ENCODE measurements at places on chromosomes 16 and 17.
A peak's percentile ranks its signal among the peaks of the same experiment; 100 is the strongest.

DNA sequence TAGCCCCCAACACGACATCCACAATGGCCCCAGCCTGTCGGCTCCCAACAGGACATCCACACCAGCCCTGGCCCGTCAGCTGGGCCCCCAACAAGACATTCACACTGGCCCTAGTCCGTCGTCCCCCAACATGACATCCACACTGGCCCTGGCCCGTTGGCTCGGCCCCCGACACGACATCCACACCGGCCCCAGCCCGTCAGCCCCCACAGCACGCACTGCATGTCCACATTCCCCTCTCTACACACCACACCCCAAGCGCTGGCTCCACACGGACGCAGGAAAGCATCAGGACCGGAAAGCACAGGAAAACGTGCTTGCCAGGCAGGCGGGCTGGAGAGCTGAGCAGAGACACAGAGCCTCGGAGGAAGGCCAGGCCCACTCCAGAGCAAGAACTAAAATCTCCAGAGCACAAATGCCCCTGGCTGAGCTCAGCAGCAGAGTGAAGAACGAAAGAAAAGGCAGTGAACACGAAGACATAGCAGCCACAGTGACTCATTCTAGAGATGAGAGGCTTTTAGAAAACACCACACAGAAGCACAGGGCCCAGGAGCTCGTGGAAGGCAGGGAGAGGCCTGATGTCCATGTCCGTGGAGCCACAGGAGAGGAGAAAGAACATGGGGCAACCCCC lies 50.6 kb downstream of the LMF1 start:
- DNase-seq: no peak

DNA sequence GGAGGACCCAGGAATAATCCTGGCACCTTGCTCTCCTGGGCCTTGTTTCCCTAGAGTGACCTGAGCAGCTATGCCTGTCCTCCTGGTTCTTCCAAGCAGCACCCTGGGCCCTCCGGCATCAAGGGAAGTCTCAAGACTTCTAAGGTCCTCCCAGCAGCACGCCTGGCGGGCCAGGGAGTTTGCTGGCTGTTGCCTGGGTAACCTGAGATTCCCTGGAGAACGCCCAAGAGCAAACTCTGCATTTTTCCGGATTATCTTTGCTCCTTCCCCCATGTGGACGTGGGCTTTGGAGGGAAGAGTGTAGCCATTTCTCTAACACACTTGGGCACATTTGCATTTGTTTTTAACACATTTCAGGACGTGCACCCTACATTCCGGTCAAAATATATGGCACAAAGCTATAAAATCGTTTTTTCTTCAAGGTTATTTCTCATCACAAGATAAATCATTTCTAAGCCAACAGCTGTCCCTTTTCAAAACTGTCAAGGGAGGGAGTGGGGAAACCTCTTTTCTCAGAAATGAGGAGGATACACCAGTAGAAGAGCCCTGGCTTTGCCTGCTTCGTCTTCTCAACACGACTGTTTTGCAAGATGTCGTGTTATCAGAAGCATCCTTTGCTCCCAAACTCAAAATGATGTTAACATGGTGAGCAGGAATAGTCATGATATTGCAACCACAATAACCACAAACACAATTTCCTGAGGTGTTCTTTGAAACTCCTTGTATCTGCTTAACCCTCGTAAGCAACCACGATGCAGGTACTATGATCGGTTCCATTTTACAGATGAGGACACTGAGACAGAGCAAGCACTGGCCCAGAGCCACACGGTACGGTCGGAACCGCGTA lies 116.5 kb downstream of the ADCY9 start:
- no peak for DNase-seq

GRCh38 chr17:15039366-15039765 lies 225.8 kb downstream of the PMP22 start:
- no peak for DNase-seq

- no peak for DNase-seq
Observed at GRCh38 chr17:49496183-49496866, 1.2 kb downstream of the NGFR start.

GRCh38 chr16:63200940-63201339 lies 1164.7 kb upstream of the CDH8 start:
- DNase-seq: no peak

DNA sequence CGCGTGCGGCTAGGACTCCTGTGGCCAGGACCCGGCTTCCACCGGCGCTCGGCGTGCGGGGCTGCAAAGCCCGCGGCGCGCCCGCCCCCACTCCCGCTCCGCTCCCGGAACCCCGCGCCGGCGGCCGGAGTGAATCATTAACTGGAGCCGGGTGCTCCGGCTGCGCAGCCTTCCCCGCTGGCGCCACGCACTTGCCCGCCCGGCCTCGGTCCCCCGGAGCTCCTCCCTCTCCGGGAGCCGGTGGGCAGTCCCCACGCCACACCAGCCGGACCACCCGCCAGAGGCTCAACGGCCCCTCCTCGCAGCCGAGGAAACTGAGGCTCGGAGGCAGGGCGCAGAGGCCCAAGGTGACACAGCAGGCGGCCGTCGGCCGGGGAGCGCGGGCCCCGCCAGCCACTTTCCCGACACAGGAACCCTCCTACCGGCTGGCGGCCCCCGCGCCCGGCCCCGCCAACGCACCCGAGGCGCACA lies 580 bp downstream of the BCAR1 start:
- DNase-seq: no peak

GRCh38 chr17:73474370-73474988 lies 162.7 kb upstream of the CDC42EP4 start:
- peak; percentile 8 for DNase-seq

DNA sequence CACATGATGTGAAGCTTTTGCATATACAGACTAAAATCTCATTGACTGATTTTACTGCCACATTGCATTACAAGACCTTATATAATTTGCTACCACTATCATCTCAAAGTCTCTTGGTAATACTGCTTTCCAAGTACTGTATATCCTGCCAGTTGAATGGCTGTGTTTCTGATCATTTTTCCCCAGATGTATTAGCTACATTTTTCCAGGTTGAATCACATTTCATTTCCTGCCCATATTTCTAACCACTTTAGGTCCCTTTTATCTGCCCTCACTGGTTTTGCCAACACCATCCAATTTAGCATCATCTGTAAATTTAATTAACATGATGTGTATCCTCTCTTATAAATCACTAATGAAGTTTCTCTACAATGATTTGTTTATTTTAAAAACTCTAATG lies 365.7 kb upstream of the PMFBP1 start:
- no peak for DNase-seq

DNA sequence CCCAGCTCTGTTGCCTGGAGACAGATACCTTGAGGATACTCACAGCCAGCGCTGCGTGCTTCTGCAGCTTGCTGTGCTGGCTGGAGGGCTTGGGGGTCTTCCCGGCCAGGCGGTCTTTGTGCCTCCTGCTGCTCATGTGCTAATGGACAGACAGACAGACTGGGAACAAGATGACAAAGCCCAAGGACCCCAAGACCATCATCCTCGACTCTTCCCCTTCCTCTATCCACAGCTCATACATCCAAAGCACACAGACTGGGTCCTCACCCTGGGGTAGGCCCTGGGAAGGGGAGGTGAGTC lies 7.7 kb downstream of the NKIRAS2 start:
- no peak for DNase-seq

DNA sequence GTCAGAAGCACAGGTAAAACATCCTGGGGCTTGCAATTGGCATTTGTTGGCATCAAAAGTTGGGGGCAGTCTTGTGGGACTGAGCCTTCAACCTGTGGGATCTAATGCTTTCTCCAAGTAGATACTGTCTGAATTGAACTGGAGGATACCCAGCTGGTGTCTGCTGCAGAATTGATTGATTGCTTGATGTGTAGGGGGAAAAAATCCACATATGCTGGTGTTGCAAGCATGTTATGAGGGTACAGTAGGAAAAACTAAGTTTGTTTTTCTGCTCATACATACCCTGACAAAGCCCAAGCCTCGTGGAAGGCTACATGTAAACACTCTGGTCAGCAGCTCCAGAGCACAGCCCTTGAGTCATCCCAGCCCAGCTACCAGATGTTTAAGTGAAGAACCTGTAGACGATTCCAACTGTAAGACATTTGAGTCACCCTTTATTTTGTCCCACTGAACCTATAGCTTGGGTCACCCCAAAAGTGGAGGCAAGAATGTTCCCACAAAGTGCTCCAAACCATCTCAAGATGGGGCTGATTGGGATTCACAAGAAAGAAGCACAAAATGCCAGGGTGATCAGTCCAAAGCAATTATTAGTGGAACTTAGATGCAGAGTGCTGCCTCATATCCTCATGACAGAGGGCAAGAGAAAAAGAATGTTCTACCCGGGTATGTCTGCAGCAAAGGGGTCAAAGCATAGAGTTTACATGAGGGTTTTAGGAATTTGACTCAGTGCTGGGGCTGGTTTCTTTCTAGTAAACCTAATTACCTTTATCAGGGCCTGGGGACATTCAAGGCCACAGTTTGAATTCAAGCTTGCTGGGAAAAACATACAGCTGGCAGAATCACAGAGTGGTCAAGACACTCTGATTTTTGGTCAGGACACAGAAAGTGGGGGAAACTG lies 9.6 kb upstream of the APPBP2 start:
- DNase-seq: no peak

DNA sequence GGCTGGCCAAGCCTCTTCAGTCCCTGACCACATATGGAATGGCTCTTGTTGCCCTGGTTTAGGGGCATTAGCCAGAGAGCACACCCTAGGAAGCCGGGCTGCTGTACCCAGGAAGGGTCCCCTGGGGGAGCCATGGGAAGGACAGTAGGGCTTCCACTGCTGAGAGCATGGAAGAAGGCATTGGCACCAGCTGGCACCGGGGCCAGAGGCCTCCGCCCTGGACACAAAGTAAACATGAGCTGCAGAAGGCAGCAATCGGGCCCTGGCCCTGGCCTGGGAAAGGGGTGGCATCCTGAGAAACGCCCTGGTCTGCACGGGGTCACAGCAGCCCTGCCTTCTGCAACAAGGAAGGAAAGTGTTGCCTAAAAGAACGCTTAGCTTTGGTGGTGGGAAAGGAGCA lies 49.4 kb downstream of the VAC14 start:
- DNase-seq: no peak

DNA sequence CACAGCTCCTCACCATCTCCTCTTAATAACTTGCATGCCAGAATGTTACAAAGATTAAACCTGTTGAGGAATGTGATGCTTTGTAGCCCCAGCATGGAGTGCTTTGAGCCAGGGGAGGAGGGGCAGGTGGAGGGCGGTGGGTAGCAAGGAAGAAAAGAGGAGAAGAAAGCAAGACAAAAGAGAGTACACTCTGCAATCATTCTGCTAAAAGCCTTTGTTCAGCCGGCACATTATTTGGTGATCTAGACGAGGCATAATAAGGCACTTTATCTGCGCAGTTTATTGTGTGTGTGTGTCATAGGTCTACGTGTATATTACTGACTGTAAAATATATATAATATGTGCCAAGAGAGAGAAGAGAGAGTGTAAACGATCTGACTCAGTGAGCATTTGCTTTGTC lies 139.1 kb downstream of the SOX9 start:
- DNase-seq: no peak

DNA sequence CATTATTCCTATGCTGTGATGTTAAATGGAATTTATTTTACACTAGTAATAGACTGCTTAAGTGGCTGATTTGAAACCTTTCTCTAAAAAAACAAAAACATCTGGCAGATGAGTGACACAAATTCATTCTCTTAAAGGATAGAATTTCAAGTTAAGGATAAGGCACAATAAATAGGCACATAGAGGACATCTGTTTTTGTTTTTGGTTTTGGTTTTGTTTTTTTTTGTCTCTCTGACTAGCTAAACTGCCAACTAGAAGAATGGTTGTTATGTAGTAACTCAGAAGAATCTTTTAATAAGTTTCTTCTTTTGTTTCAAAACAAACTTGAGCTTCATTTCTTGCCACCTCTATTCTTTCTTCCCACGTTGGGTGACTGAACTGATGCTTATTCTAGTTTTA lies 5.1 kb upstream of the VPS4A start:
- DNase-seq: no peak
